GM12892 (cell line): ENCODE measurements at places on chromosomes 7 and 10.

DNA sequence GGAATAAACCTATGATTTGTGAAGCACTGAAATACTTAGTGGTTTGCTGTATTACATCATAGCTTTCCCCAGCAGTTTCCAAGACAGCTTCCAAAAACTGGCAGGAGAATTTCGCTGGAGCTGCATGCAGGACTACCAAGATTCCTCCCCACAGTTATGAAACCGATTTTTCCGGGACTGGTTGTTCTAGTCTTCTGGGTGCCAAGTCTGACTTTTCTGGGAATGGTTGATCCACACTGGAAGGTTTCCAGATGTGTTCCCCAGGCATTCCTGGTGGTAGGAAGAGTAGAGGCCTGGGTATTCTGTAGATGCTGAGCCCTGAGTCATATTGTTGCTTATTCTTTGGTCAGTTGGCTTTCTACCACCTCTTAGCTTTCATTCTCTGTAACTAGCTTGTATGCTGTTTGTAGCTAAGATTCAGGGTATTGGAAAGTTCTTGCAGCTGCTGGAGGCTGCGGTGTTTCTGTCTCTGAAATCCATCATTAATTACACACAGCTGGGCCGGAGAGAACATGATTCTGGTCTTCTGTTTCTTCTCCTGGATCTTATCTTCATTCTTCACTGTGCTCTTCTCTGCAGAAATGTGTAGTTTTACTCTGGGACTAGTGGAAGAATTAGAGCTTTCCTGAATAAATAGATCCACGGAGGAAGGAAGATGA is 6.3 kb downstream of the ABCC2 start:
- DNase-seq: no peak

- no peak for DNase-seq
These were observed 143.0 kb upstream of the HDAC9 start for GRCh38 chr7:18352339-18353255.

DNA sequence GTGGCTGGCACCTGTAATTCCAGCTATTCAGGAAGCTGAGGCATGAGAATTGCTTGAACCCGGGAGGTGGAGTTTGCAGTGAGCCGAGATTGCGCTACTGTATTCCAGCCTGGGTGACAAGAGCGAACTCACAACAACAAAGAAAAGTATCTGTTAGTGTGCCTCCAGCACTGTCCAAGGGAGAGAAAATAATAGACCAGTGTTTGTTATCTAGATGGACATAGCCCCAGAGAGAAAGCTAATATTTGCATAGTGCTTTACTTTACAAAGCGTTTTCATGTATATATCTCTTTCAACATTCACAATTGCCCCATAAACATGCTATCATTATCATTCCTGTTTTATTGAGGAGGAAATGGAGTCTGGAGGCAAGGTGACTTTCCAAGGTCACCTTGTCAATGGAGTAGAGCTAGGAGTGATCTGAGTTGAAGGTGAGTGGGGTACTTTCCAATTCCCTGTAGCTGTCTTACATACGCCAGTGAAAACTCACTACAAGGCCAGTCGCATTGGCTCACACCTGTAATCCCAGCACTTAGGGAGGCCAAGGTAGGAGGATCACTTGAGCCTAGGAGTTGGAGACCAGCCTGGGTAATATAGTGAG is 49.7 kb upstream of the KIF5B start:
- no peak for DNase-seq

GRCh38 chr10:88551246-88551645 is 31.9 kb downstream of the RNLS start:
- DNase-seq: no peak

DNA sequence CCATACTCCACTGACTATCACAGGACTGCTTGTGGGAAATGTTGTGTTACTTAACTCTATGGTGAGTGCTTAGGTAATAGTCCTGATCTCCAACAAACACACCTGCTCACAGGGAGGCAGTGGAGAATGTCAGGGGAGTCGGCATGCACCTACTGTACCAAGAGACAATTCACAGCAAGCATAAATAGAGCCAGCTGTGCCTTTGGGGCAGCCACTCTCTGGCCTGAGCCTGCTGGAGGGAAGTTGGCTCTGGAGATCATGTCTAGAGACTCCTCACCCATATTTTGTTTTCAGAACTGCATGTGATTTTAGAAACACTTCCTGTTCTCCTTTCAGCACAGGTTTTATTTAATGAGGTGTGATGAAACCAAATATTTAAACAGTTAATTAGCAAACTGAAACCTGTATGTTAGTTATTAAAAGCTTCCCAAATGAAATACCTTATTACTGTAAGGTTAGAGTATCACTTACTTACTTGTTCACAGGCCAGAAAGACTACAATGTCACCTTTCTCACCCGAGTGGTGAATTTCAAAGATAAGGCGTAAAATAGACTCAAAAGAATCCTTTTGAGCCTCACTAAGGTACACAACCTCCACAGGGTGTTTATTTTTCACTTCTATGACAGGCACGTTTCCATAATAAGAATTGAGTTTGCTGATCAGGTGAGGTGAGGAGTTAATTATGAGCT is 21.8 kb downstream of the DHX32 start:
- DNase-seq: no peak

GRCh38 chr7:95436407-95436806 is 1.6 kb upstream of the PON2 start:
- no peak for DNase-seq

- peak; percentile 31 for DNase-seq
These were observed 551 bp downstream of the KCND2 start for GRCh38 chr7:120273476-120273975.

DNA sequence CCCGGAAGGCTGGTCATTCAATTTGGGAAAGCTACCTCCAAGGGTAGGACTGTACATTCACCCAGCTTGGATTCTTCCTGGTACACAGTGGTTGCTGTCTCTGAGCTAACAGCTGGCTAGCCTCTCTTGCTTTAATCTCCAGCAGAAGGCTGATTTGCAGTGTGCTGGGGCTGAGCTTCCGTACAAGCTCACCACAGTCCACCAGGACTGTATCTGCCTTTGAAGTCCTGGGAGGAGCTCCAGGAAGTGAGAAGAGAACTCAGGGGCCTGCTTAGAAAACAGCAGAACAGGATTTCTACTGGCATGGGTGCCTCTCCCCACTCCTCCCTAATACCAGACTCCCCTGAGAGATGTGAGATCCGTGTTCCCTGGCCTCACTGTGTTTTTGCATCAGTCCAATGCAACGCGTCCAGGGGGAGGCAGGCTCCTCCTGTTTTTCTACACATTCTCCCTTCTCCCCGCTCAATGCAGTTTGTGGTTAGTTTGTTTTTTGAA is 6.6 kb downstream of the AFAP1L2 start:
- DNase-seq: no peak
